ENCODE measurements at places on chromosomes 5 and 9.

DNA sequence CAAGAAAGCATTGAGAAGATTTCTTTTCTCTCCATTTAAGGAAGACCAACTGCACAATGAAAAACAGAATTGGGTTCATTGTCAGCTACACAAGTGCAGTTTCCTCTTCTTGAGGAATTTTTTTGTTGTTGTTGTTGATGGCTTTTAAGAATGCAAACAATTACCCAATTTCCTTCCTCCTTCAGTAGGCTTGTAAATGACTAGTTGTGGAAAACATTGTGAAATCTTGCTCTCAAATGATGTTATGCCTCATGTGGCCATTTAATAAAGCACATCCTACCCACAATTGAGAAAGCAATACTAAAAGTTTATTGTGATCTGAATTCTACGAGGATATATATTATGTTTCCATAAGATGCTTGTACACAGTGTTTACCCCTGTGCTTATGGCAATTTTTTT lies 171.6 kb downstream of the FAM174A start:
- DNase-seq: no peak

- DNase-seq: no peak
Measured at GRCh38 chr9:81902626-81903025, 25.6 kb upstream of the SPATA31D4 start.

GRCh38 chr9:137583957-137584356 lies 5.2 kb upstream of the DPH7 start:
- no peak for DNase-seq

DNA sequence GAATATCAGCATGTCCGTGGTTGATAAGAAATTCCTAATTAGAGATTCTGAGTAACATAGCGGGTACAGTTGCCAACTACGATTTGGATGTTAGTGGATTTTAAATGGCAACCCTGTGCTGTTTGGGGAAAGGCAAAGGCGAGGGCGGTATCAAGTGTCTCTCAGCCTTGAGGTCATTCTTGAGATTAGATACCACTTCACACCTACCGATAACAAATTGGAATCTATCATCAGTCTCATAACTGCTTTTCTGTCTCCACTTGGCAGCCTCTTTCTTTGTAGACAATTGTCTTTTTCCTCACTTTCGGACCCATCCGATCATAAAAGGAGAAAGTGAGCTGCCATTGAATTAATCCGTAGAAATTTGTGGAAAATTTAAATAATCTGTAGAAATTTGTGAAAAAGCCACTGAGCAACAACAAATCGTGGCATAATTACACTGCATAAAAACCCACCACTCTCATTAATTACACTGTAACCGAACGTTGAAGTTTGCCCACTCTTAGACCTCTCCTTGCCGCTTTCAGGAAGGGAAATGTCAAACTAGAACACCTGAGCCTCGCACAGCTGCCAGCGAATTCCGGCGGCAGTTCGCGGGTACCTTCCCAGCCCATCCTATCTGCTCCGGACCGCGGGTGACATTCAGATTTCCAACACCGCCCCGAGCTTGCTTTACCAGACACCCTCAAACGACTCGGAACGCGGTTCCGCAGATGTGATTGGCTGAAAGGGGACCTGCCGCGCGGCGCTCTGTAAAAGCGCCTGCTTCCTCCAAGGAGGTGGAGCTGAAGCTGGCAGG lies 849 bp upstream of the RGMB start:
- DNase-seq: peak; percentile 86

DNA sequence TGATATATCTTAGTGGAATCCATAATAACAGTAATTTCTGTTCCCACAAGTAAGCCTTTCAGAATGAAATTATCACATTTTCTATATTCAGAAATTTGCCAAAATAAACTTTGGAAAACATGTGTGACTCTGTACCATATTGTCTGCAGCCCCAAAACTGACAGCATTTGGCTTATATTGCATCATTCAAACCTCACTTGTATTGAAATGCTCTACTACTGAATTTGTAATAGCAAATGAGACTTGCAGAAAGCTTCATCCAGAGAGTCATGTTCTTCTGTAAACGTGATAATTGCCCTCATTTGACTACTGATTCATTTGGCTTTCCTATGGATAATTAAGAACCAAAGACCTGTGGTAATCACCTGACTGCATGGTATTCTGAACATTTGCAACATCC lies 1249.5 kb upstream of the CDH18 start:
- peak; percentile 51 for DNase-seq

DNA sequence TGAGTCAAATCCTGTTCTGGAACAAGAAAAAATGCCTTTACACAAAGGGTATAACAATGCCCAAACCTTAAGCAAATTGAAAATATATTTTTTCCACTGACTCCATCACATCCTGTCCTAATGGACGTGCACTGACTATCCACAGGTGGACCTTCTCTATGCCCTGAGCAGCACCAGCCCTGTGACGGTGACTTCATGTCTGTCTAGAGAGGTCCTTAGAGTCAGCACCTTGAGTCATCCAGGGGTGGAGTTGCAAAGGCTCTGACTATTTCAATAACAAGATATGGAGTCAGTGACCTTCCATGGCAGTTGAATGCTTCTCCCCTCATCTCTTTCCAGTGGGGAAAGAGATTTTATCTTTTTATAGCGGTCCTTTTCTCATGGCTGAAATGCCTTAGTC lies 78.0 kb downstream of the YIPF5 start:
- no peak for DNase-seq

- no peak for DNase-seq
Measured at GRCh38 chr5:77850536-77851175, 74.5 kb upstream of the TBCA start.

DNA sequence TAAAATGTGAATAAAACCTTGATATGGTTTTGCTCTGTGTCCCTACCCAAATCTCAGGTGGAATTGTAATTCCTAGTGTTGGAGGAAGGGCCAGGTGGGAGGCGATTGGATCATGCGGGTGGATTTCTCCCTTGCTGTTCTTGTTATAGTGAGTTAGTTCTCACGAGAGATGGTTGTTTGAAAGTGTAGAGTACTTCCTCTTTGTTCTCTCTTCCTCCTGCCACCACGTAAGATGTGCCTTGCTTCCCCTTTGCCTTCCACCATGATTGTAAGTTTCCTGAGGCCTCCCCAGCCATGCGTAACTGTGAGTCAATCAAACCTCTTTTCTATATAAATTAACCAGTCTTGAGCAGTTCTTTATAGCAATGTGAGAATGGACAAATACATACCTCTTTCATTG lies 34.9 kb downstream of the TARS1 start:
- DNase-seq: no peak

All from fibroblast of skin of scalp (primary cell).